Breast epithelium (tissue), 4 donors: ENCODE measurements at places on chromosomes 3 and 15. TPM values are rescaled to one million over a fixed set of nuclear protein-coding genes. Genes with fewer than 3 reads are reported as not detected.

- no peaks in the 10 kb centered on the region for H3K27me3 ChIP-seq
- H3K4me3 ChIP-seq, result no peak overlapping the region
- no peaks in the 10 kb centered on the region for H3K4me1 ChIP-seq
- H3K27ac ChIP-seq, result no peak overlapping the region
These were observed 189.3 kb downstream of the PLCH1 start for GRCh38 chr3:155555479-155556060.

GRCh38 chr15:70870051-70870450 lies 16.1 kb upstream of the LARP6 start:
- H3K4me3 ChIP-seq, result no peak overlapping the region
- peaks cover 9% of the 10 kb centered on the region for H3K4me1 ChIP-seq
- H3K27me3 ChIP-seq, result no peaks in the 10 kb centered on the region
- DNase-seq, result no peak
- peak overlapping the region; percentile 36 for H3K27ac ChIP-seq

Gene CXCR6
- 0.64 TPM for total RNA-seq

Gene APOD
- 2,224 TPM for total RNA-seq

DNA sequence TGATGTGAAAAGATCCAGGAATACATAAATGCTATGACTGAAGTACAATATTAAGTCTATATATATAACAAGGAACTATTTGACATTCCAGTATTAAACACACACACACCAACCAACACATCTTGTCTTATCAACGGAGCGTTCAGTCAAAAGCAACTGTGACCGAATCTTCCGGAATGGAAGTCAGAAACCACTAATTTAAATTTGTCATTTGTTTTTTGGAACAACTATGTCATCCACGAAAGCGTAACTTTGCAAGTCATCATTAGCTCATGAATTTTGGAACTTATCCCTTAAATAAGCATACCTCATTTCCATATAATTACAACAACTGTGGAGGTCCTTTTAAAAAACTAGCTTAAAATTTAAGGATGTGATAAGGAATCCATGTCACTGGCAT lies 5.0 kb downstream of the ZNF385D start:
- no peaks in the 10 kb centered on the region for H3K27me3 ChIP-seq
- no peaks in the 10 kb centered on the region for H3K4me1 ChIP-seq
- DNase-seq, result no peak

DNA sequence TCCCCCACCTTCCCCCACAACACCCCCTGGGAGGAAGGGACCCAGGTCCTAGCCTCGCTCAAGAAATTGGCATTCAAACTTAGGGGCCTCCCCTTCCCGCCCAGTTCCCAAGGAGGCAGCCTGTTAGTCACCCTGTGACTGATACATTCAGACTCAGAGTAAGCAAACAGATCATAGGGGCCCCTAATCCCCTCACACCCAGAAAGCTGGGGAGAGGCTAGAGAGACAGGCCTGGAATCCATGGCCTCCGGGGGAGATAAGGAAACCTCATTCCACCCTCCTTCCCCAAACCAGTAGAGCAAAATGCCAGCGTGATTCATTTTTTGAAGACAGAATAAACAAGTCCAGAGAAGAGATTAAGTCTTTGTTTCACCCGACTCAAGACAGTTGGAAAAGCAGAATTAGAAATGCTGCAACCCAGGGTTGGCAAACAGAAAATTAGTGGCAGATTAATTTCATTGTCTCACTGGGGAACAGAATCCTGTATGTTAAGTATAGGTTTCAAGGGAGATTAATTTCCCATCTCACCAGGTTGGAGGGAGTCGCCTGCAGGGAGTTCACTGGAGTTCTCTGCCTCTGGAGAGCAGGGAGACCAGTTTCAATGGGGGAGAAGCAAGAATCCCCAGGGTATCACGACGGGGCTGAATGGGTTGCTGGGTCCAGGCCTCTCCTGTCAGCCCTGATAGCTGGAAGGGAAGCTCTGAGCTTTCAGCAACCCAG lies 268.3 kb downstream of the UACA start:
- DNase-seq, result no peak
- no peak overlapping the region for H3K27ac ChIP-seq
- H3K36me3 ChIP-seq, result no peaks in the 10 kb centered on the region
- H3K4me1 ChIP-seq, result no peaks in the 10 kb centered on the region
- no peak overlapping the region for H3K4me3 ChIP-seq

DNA sequence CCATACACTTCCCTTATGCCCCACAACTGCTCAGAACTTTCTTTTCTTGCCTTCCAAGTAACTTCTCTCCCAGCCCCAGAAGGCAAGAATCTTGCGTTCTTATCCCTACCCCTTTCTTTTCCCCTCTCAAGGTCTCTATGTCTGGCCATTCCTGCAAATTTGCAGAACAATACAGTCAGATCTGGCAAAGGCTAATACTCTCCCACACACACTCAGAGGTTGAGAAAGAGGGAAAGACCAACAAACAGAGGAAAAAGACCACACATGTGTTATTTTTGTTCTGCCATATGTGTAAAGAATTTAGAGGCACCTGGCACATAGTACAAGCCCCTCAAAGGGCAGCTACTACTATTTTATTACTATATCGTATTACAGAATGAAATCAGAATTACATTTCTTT lies 25.7 kb downstream of the GJD2 start:
- DNase-seq, result no peak
- H3K36me3 ChIP-seq, result no peaks in the 10 kb centered on the region
- H3K4me1 ChIP-seq, result no peaks in the 10 kb centered on the region
- no peaks in the 10 kb centered on the region for H3K27me3 ChIP-seq

DNA sequence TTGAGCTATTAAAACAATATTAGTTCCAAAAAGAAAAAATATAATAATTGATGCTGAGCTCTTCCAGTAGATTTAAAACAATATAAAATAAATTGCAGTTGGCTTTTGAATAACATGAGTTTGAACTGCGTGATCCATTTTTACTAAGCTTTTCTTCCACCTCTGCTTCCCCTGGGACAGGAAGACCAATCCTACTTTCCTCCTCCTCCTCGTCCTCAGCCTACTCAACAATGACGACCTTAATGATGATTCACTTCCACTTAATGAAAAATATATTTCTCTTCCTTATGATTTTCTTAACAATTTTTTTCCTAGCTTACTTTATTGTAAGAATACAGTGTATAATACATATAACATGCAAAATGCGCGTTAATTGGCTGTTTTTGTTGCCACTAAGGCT lies 78.9 kb upstream of the THRB start:
- DNase-seq, result no peak
- no peak overlapping the region for H3K27ac ChIP-seq
- H3K27me3 ChIP-seq, result no peaks in the 10 kb centered on the region
- H3K4me3 ChIP-seq, result no peak overlapping the region

GRCh38 chr3:31319332-31319731 lies 213.4 kb upstream of the STT3B start:
- no peak for DNase-seq
- no peak overlapping the region for H3K27ac ChIP-seq
- H3K36me3 ChIP-seq, result no peaks in the 10 kb centered on the region
- H3K27me3 ChIP-seq, result no peaks in the 10 kb centered on the region
- H3K4me1 ChIP-seq, result no peaks in the 10 kb centered on the region
- no peak overlapping the region for H3K4me3 ChIP-seq

Gene ATP6V1A
- 44.6 TPM for total RNA-seq

Gene HRG
- total RNA-seq, result not detected

DNA sequence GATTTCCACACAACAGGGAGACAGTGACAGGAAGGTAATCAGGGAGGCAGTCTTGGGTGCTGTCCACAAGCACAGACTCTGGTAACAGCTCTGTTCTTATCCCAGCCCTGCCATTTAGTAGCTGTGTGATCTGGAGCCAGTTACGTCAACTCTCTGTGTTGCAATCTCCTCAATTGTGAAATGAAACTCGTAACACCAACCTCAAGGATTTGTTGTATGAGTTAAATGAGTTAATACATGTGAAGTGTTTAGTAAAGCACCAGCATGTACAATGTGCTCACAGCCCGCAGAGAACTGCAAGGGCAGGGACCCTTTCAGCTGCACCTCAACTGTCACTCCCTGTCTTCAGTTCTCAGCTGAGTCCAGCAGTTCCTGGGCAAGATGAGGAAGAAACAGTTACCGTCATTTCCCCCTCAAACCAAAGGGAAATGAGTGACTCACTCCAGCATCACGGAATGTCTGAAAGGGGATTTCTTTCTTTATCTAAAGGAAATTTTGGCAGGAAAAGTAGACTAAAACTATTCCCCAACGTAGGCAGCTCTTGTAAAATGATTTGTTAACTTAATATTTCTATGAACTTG lies 39.9 kb upstream of the MB21D2 start:
- no peak overlapping the region for H3K4me3 ChIP-seq
- no peak for DNase-seq
- no peaks in the 10 kb centered on the region for H3K4me1 ChIP-seq
